ENCODE measurements at places on chromosomes 6 and 20.

DNA sequence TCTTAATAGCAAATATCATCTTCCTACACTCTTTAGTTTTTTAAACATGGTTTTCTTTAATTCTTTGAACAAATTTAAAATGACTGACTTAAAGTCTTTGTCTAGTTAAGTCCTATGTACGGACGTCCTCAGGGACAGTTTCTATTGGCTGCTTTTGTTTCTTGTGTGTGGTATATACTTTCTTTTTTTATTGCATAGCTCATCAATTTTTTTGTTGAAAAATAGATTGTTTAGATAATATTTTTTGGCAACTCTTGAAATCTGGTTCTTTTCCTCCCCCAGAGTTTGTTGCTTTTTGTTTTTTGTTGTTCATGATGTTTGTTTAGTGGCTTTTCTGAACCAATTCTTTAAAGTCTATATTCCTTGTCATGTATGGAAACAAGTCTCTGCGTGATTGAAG is 479.8 kb downstream of the PREX1 start:
- no peak for DNase-seq

- no peak for DNase-seq
These were observed 168.8 kb upstream of the RNF217 start for GRCh38 chr6:124793398-124793797.

DNA sequence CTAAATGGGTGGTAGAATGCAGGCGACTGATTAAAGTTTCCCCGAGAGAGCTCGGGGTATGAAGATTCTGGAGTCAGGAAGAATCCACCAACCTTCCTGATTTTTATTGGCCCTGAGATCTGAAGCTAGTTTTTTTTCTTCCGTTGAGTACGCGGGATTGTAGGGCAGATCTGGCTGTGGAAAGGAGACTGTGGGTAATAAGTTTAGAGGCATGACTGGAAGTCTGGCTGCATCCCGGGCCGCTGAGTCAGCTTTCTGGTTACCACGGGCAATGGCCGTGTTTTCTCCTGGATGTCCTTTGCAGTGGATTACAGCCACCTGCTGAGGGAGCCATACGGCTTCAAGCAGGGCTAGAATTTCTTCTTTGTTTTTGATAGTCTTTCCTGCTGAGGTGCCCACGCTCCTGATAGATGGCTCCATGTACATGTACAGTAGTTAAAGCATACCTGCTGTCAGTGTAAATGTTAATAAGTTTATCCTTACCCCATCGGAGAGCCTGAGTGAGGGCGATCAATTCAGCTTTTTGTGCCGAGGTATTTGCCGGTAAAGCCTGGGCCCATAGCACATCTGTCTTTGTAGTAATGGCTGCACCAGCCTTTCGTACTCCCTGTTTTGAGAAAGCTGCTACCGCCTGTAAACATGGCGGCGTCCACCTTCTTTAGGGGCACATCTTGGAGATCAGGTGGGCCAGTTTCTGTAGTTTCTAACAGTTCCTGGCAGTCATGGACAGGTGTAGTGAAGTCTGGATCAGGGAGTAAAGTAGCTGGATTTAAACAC is 154.0 kb downstream of the TRIM27 start:
- DNase-seq = no peak

DNA sequence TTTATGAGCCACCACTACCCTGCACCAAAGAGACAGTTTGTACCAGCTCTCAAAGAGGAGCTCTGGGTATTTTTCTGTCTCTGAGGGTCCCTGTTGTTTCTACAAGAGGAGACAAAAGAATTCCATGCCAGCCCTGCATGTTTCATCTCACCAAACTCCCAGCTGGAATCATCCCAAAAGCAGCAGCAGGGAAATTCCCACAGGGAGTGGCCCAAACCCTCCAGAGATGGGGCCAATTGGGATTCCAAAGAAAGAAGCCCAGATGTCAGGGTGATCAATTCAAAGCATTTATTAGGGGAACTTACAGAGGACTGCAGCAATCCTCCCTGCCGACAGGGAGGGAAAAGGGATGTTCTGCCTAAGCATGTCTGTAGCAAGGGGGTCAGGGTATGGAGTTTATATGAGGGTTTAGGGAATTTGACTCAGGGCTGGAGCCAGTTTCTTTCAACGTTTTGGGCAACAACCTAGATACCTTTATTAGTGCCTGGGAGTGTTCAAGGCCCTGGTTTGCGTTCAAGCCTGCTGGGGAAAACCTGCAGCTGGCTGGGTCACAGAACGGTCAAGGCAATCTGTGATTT is 47.2 kb downstream of the MUC22 start:
- DNase-seq = no peak

DNA sequence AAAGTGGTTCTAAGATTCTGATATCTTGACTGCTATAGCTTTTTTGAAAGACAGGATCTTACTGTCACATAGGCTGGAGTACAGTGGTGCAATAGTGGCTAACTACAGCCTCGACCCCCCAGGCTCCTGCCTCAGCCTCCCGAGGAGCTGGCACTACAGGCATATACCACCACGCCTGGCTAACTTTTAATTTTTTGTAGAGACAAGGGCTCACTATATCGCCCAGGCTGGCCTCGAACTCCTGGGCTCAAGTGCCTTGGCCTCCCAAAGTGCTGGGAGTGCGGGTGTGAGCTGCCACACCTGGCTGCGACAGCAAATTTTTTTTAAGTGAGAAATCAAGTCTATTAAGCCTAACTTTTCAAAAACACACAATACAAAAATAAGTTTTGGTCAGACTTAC is 106.6 kb downstream of the NOL4L start:
- DNase-seq = no peak

DNA sequence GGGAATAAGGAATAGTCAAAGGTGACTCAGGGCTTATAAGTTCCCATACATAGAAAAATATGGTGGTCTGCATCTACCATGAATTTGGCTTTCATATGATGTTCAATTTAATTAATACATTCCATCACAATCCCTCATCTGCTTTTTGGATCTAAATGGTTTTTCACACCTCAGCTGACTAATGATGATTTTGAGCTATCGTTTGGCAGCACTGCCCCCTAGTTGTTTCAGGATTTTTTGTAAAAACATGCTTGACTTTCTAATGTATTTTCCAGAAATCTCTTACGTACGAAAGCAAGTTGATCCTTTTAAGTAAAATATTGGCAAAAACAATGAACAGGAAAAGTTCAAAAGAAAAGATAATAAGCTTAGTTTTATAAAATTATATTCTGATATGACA is 408.6 kb upstream of the ADGRB3 start:
- no peak for DNase-seq

- DNase-seq = no peak
These were observed 725.7 kb upstream of the FLRT3 start for GRCh38 chr20:15063081-15063480.

DNA sequence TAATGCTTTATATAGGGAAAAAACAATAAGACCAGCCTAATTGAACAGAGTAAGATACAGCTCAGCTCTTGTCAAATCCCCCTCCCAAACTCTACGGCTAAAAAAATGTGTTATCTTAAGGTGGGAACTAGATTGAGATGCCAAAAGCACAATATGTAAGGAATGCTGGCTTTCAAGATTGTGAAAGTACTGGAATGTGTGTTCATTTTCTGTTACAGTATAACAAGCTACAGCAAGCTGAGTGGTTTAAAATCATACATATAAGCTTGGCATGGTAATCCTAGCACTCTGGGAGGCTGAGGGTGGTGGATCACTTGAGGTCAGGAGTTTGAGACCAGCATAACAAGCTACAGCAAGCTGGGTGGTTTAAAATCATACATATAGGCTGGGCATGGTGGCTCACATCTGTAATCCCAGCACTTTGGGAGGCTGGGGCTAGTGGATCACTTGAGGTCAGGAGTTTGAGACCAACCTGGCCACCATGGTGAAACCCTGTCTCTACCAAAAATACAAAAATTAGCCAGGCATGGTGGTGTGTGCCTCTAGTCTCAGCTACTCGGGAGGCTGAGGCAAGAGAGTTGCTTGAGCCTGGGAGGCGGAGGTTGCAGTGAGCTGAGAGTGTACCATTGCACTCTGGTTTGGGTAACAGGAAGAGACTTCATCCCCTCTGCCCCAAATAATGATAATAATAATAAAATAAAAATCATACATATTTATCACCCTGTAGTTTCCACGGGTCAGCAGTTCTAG is 297.7 kb downstream of the DOK5 start:
- no peak for DNase-seq

DNA sequence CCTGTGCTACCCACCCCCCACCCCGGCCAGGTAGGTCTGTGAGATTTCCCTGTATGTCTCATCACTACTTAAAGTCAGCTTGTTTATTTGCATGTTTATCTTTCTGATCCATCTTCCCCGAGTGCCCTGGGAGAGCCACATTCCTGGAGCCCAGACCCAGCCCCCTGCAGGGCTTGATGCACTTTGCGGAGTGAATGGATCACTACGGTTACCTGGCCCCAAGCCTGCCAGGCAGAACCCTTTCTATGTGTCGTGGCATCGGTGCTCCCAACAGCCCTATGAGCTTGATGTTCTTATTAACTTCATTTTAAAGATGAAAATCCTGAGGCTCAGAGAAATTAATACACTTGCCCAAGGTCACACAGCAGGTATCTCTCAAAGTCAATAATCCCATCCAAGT is 13.6 kb upstream of the SLCO4A1 start:
- no peak for DNase-seq

- DNase-seq = no peak
These were observed 9.1 kb upstream of the JAG1 start for GRCh38 chr20:10682939-10683338.

GRCh38 chr20:52683761-52684160 is 288.4 kb upstream of the TSHZ2 start:
- DNase-seq = no peak

DNA sequence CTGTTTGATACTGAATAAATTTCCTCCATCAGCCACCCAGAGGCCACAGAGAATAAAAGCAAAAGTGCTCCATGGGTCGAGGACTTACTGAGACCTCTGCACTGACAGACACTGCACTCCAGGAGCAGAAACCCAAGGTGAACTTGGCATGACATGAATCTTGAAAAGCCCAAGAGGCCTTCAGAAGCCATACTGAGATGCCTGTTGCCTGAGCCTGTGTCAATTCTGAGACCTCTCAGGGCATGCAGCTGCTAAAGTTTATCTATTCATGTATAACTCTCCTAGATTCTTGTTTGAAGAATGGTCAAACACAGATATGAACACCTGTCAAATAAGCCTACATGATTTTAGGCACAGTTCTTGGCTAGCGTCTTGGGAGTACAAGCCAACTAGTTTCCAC is 145.7 kb downstream of the KIF16B start:
- no peak for DNase-seq

DNA sequence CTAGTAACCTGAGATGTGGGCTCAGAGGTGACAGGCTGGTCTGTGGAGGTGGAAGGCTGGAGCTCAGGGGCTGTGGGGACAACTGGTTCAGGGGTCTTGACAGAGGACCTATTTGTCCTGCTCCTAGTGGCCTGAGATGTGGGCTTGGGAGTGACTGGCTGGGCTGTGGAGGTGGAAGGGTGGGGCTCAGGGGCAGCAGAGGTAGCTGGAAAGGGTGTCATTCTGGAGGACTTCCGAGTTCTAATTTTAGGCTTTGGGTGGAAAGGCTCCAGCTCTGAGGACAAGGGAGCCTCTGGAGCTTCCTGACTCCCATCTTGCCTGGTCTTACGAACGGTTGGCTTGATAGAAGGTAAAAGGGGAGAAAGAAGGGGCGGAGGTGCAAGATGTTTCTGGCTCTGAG is 11.5 kb downstream of the MDC1 start:
- no peak for DNase-seq

DNA sequence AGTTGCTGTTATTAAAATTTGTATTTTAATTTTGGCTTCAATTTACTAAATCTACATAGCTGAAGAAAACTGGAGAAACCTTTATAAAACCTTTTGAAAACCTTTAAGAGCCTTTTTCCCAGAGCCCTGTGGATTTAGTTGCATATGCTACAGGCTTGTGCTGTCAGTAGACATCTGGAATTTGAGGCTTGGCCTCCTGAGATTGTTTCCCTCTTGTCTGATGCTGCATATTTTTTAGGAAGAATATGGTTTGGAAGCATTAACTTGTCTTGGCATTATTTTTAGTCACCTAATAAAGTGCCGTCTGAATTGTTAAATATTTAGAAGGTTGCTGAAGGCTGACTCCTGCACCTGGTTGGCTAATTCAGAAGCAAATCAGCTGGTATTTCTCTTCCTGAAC is 369.4 kb downstream of the UTRN start:
- DNase-seq = no peak

GRCh38 chr6:125111219-125111983 is 42.2 kb upstream of the TPD52L1 start:
- DNase-seq = no peak

GRCh38 chr20:13286052-13286451 is 65.0 kb downstream of the ISM1 start:
- no peak for DNase-seq

GRCh38 chr20:56758706-56759105 is 129.6 kb downstream of the TFAP2C start:
- no peak for DNase-seq

DNA sequence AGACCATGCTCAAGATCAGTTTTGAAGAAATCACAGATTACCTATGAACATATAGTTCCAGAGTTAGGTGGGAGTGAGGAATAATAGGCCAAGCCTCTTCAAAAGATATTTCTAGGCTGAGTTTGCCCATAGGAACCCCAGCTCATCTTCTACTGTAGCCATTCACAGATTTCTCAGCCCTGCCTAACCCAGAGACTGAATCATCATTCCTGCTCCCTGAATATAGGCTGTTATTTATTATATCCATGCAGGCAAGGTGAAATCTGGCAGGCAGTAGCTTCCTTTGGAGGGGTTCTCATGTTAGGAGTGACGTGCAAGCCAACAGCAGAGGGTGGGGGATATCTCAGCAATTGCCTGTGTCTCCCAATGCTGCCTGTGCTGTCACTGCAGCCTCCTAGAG is 25.6 kb upstream of the ADGRF4 start:
- no peak for DNase-seq

DNA sequence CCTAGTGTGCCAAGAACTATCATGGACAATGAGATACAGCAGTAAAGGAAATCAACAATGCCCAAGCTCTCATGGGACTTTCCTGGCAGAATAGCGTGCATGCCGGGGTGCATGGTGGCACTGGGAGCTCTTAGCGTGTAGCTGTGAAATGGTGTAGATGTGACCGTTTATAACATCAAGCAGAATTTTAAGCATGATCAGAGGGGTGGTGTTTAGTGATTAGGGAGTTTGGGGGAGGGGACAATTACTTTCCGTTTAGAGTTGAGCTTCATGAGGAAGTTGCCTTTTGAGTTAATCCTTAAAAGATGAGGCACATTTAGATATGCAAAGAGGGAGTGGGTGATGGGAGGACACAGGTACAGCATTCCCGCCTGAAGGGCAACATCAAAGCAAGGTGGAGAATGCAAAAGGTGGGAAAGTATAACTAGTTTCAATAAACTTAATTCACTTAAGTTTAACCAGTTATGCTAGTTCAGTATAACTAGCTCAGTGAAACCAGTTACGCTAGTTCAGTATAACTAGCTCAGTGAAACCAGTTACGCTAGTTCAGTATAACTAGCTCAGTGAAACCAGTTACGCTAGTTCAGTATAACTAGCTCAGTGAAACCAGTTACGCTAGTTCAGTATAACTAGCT is 661.6 kb downstream of the QKI start:
- no peak for DNase-seq

DNA sequence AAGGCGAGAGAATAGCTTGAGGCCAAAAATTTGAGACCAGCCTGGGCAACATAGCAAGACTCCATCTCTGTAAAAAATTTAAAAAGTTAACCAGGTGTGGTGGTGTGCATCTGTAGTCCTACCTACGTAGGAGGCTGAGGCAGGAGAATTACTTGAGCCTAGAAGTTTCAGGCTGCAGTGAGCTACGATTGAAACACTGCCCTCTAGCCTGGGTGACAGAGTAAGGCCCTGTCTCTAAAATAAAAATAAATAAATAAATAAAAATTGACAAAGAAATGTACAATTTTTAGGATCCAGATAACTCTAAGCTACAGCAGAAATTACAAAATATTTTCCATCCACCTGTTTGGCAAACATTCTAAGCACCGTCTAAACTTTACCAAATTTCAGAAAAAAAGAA is 941.0 kb upstream of the ADGRB3 start:
- no peak for DNase-seq

Data from activated CD4-positive, CD25-positive, alpha-beta regulatory T cell treated with anti-CD3 and anti-CD28 coated beads, Interleukin-2, amount 50 U/mL, for 16 hours (primary cell).